Ascending aorta (tissue), 2 donors: ENCODE measurements at places on chromosomes 16 and 17.

DNA sequence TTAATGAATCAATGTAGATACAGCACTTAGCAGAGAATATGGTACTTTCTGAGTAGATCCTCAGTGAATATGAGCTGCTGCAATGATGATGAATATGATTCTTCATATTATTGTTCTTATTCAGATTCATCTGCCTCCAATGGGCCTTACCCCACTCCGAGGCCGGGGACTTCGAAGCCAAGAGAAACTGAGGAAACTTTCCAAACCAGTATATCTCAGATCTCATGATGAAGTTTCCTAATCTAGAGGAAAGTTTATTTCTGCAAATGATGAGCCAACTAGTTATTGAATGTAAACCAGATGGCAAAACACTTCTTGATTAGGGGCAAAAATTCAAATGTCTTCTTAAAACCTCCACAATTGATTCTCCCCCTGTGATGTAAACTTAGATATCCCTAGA, 23.3 kb downstream of the LYRM1 start:
- no peak for DNase-seq

DNA sequence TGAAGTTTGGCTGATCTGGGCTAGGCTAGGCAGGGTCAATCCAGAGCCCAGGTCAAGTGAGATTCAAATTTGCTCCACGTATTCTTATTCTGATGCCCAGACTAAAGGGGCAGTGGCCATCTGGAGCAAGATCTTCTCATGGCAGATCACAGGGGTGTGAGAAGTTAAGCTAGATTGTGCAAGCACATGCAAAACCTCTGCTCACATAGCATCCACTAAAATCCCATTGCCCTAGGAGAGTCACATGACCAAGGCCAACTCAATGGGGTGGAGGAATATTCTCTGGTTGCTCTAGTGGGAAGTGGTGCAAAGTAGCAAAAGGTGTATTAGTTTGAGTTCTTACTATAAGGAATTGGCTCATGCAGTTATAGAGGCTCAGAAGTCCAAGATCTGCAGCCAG, 318.4 kb upstream of the ASIC2 start:
- DNase-seq, result no peak

DNA sequence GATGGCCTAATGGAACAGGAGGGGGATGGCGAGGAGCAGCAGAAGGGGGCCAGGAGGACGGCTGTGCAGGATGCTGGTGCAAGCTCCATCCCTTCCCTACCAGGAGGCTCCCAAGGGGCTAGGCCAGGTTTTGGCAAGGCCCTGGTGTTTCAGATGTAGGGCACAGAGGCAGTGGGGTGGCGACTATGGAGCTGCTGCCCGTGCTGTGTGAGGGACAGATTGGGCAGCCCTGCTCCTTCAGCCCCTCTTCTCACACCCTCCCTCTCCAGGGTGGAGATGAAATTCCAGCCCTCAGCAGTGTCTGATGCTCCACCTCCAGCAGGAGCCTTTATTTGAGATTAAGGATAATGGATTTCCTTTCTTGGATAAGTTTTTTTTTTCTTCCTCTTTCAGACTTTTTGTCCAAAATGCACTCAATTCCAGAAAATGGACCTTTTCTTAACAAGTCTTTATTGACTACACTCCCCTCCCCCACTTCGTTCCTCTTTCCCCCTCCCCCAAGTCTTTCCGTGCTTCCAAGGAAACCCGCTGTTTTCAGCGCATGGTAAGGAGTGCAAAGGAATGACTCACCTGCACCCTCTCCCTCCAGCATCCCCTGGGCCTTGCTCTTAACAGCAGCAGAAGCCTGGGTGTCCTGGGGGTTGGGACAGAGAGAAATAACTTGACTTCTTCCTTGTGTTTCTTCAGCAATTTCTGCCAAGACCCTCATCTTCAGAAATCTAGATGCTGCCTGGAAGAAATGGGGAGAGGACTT, 95.2 kb downstream of the CCDC182 start:
- DNase-seq, result no peak

DNA sequence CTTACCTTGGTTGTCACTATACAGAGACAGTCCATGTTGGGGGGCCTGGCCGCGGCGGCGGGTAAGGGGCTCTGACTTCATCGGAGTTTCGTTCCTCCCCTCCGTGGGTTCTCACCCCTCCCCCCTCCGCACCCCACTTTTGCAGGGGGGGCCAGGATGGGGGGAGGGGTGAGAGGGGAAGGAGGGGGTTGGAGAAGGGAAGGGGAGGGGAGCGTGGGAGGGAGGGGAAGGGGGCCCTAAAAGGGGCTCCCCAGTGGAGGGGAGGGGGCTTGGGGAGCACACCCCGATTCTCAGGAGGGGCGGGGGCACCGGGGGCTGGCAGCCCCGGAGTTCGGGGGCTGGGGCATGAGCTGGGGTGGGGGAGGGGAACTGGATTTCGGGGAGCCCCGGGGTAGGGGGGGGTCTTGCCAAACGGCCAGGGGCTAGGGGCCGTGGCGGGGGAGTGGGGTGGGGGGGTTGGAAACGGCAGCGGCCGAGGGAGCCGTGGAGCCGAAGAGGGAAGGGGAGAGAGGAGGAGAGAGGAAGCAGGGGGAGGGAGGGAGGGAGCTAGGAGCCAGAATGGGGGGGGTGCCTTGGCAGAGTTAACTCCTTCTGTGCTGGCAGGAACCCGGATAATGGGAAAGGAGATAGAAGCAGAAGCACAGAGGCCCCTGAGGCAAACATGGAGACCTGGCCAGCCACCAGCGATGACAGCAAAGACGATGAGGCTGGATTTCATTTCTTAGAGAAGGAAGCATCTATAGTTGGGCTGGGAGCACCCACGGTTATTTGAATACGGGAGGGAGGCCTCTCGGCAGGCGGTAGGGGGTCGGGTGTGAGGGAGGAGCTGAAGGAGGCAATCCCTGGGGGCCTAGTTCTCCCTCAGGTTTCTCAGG, 2.3 kb downstream of the DLG4 start:
- DNase-seq, result no peak

- DNase-seq, result no peak
Observed at GRCh38 chr16:52786091-52786490, 239.1 kb upstream of the TOX3 start.

GRCh38 chr17:8659758-8660410, 29.4 kb upstream of the MYH10 start:
- no peak for DNase-seq

DNA sequence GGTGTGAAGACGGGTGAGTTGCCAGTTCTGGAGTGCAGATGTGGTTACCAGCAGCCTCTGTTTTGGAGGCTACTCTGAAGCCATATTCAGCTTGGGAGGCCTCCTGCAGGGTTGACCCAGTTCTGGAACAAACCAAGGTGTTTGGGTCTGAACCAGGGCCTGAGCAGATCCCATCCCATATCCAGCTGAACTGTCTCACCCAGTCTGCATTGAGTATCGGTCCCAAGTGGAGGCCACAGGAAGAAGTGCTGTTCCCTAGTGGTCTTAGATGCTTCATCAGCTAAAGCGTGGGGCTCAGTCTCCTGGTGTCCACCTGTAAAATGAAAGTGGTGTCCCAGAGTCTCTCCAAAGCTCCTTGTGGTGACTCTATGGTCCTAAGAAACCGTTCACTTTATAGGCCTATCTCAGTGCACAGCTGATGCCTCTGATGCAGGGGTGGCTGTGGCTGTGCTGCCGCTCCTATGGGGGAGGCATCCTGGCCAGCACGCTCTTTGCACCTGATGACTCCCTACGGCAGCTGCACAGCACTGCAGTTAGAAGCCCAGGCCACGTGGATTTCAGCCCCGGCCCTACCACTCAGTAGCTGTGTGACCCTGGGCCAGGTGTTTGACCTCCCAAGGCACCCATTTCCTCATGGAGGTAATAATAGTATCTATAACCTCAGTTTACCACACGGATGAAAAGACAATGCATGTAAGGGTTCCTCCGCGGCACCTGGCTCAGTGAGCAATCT, 21.0 kb downstream of the CBX4 start:
- no peak for DNase-seq

DNA sequence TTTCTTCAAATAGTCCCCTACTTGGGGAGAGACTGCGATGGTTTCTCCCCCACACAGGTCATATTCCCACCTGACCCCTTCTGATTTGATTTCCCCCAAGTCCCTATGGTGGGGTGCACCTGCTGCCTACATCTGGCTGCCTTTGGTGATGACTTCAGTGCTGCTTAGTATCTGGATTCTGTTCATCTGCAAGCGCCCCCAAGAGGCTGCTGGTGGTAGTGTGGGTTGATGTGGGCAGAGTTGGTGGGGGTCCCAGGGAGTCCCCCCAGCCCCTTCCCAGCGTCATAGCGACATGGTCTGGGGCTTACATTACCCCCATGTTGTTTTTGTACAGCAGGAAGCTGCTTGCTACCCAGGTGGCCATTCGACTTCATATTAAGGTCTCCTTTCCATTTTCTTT, 99.2 kb downstream of the NTN1 start:
- DNase-seq, result no peak

GRCh38 chr17:72387487-72387886, 266.7 kb downstream of the SOX9 start:
- DNase-seq, result no peak

- no peak for DNase-seq
Observed at GRCh38 chr17:67769231-67769630, 51.5 kb downstream of the NOL11 start.

DNA sequence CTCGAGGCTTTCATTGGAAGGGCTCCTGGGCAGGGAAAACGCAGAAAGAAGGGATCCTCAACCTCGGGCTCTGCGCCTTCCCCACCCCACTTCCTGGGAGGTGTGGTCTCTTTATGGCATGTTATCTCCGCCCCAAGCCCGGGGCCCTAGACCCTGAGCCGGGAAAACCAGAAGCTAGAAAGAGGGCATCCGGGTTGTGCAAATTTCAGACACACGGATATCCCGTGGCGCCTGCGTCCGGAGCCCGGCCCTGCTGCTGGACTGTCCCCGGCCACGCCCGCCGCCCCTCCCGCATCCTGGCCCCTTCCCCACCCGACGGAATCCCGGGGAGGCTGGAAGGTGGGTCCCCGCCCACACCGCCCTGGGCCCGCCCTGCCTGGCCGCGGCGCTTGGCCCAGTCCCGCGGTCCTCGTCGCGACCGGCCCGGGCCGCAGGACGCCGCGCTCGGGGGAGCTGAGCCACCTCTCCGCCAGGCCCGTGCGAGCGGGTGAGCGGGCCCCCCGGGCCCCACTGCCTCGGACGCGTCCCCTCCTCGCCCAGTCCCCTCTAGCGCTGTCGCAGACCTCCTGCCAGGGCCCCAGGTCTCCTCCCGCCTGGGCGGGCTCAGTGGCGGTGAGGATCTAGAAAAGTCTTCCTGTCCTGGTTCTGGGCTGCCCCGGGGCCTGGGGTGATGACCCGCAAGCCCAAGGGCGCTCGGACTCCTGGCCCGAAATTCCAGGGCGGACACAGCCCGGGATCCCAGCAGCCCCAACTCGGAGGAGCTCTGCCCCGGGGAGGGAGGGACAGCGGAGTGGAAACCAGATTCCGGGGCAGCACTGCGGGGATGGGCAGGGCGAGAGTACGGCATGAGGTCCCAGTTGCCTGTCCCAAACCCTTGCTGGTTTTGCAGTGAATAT, at the start of gene SLC16A5:
SLC16A5 (plus strand) TSS at position 397 of the 896 bp plus-strand sequence. CDS start 5,683 bp downstream, outside the sequence.
- DNase-seq, result peak; percentile 86

DNA sequence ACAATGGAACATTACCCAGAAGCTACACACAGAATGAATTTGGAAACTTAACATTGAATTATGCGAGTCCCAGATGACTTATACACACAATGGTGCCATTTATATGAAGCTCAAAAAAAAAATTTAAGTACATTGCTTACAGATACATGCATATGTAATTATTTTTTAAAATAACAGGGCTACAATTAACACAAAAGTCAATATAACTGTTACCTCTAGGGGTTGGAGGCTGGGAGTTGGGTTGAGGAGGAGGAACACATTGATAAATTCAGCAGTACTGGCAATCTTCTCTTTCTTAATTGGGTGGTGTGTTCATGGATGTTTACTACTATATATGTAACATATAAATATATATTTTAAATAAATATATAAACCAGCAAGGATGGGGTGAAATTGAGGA, 1.1 kb downstream of the ZNF23 start:
- no peak for DNase-seq
